ENCODE measurements at places on chromosomes 2 and 18.

DNA sequence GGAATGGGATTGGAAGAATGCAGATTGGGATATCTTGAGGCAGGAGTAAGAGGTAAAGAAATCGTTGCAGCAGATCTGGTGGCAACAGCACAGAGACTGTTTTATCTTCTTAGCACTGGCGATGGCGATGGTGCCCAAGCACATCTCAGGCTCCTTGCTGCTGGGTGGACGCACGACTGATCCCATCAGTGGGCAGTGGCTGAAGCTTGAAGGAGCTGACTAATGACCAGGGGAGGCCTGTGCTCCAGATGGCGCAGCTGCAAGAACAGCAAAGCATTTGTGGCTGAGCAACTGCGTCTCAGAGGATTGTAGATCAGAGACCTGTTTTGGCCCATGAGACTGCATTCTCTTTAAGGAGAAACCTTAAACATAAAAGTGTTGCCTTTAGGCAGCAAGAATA is 54.6 kb downstream of the GALR1 start:
- peaks cover 25% of the 10 kb centered on the region for H3K27me3 ChIP-seq
- no peaks in the 10 kb centered on the region for H3K4me1 ChIP-seq

DNA sequence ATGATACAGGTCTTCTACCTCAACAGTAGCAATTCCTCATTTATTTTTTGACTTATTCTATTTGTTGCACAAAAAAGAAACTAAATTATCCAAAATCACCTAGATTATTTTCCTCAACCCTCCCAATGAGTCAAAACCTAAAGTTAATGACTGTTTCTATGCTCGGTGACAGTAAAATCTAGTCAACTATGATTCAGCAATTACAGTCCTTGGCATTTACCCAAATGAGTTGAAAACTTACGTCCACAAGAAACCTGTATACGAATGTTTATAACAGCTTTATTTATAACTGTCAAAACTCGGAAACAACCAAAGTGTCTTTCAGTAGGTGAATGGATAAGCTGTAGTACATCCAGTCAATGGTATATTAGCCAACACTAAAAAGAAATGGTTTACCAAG is 439.3 kb downstream of the CBLN2 start:
- peak; percentile 5 for DNase-seq
- peaks cover 5% of the 10 kb centered on the region for H3K36me3 ChIP-seq
- H3K27ac ChIP-seq = no peak overlapping the region
- H3K4me1 ChIP-seq = peaks cover 13% of the 10 kb centered on the region
- H3K27me3 ChIP-seq = no peaks in the 10 kb centered on the region
- H3K4me3 ChIP-seq = no peak overlapping the region

- H3K36me3 ChIP-seq = no peaks in the 10 kb centered on the region
- no peak for DNase-seq
- no peak overlapping the region for H3K4me3 ChIP-seq
- no peaks in the 10 kb centered on the region for H3K4me1 ChIP-seq
- no peak overlapping the region for H3K27ac ChIP-seq
These were observed 108.9 kb upstream of the ITGA4 start for GRCh38 chr2:181348107-181348837.

- H3K4me3 ChIP-seq = no peak overlapping the region
- H3K36me3 ChIP-seq = no peaks in the 10 kb centered on the region
- no peak overlapping the region for H3K27ac ChIP-seq
- no peak for DNase-seq
These were observed 28.5 kb downstream of the ST8SIA5 start for GRCh38 chr18:46728219-46728930.

DNA sequence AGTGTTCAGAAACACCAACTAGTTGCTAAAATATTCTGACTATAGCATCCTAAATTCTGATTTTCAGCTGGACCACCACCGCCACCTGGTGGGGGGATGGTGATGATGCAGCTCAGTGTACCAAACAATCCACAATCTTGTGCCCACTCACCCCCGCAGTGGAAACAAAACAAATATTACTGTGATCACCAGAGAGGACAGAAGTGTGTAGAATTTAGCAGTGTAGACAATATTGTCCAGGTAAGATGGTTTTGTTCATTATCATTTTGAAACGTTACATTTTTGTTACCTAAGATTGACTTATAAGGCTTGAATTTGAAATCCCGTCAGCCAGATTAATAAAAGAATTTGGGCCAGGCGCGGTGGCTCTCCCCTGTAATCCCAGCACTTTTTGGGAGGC is 31.7 kb upstream of the UBXN4 start:
- H3K36me3 ChIP-seq = peaks cover 19% of the 10 kb centered on the region
- peak overlapping the region; percentile 3 for H3K27ac ChIP-seq
- DNase-seq = peak; percentile 62
- H3K4me1 ChIP-seq = no peaks in the 10 kb centered on the region

DNA sequence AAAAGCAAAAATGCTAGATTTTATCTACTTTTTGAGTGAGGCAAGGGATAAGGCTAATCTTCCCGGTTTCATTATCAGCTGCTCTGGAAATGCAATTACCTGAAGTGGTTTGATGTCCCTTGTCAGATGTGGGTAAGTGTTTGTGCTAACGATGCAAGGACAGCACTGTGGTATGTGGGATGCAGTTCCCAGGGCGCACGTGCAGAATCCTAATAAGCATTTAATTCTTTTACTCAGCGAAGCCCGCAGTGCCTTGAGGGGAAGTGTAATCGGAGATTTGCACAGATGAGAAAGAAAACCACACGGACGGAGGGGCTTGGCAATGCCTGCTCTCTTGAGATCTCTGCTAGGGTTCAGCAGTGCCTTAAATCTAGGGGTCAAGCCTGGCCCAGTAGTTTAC is 108.5 kb upstream of the LYPD6 start:
- H3K4me3 ChIP-seq = no peak overlapping the region
- no peak for DNase-seq
- no peak overlapping the region for H3K27ac ChIP-seq
- peaks cover 11% of the 10 kb centered on the region for H3K27me3 ChIP-seq
- no peaks in the 10 kb centered on the region for H3K36me3 ChIP-seq

All from MCF 10A (cell line).